H7 (cell line): ENCODE measurements at places on chromosomes 3 and 15. TPM values are rescaled to one million over a fixed set of nuclear protein-coding genes. Genes with fewer than 3 reads are reported as not detected.

DNA sequence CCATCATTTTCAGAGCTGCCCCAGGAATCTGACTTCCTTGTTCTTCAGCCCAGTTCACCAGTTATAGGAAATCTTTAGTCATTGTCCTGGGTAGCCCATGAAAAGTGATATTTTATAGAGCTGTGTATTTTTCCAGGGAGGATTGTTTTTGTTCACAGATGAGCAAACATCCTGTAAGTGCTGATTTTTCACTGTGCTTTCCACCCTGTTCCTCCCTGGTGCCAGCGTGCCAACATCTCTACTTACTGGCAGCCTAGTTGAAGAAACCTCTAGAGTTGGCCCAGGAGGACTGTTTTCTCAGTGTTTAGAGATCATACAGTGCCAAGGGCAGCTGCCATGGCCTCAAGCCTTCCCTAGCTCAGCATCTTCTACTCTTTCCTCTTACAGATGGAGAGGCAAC is 41.3 kb downstream of the ST6GAL1 start:
- DNase-seq = no peak

DNA sequence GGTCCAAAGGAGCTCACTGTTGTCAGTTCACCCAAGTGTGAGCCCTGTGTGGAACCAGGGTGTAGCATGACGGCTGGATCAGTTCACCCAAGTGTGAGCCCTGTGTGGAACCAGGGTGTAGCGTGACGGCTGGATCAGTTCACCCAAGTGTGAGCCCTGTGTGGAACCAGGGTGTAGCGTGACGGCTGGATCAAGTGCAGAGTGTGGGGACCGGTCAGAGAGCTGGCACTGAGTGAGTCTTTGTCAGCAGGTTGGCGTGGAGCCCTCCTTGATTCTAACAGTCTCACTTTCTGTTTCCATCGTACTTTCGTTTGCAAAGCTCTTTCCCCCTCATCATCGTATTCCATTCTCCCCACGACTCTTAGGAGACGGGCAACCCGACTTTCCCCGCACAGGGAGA is 57.9 kb upstream of the DLG1 start:
- DNase-seq = no peak

- no peak for DNase-seq
Observed at GRCh38 chr15:71654720-71655174, 155.6 kb upstream of the NR2E3 start.

DNA sequence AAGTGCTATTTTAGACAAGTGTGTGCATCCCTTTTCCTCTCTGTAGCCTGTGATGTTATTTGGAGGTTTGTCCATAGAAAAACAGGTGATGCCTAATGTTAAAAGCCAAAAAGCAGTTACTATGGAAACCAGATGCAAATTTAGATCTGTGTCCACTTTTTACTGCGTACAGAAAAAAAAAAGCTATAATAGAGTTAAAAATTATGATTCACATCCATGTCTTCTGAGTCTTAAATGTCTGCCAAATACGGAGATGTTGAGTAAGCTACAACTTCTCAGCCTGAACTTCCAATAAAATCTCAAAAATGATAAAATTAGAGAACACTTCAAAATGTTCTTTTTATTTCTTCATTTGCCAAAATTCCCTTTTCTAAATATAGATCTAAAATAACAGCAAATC is 74.2 kb upstream of the GAP43 start:
- no peak for DNase-seq

- no peak for DNase-seq
Observed at GRCh38 chr3:55094676-55095075, 166.8 kb upstream of the LRTM1 start.

DNA sequence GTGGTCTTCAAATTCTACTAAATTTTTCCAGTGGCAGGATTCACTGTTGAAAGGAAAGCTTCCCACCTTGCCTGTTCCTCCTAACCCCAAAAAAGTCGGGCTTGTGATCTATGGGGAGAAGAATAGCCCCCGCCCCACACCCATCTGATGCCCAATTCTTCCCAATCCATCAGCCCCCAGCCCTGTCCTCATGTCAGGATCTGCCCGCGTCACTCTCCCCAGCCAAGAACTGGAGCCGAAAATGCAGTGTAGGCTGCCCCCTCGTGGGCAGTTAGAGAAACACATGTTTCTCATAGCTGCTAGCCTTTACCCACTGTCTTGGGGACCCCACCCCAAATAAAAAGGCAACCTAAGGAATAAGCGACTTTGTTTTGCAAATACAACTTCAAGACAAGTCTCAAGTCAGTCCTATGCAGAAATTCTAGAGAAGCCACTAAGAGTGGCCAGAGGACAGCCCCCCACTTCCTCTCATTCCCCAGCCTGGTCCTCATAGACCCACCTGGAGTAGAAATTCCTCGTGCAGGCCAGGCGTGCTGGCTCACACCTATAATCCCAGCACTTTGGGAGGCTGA is 13.0 kb upstream of the CSK start:
- DNase-seq = peak; percentile 91

DNA sequence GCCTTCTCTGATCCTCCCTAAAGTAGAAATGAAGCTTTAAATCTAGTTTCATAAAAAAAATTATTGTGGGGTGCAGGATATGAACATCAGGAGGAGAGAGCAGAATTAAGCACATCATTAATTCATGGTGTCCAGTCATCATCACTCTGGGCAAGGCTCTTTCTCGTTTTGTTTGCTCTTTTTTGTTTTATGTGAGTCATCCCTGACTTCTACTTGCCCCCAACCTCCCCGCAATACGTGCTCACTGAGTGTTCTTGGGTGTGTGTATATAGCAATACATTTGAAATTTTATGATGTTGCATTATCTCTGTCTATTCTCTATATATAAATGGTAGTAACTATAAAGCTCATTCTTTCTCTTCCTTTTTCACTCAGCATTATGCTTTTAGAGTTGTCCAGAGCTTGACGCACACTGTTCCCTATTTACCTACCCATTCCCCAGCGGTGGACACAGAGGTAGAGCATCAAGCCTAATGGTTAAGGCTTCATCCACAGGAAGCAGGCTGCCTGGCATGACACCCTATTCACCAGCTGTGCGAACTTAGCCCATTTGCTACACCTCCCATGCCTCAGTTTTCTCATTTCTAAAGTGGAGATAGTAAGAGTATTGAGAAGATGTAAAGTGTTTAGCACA is 72.3 kb downstream of the CD200R1L start:
- DNase-seq = no peak

DNA sequence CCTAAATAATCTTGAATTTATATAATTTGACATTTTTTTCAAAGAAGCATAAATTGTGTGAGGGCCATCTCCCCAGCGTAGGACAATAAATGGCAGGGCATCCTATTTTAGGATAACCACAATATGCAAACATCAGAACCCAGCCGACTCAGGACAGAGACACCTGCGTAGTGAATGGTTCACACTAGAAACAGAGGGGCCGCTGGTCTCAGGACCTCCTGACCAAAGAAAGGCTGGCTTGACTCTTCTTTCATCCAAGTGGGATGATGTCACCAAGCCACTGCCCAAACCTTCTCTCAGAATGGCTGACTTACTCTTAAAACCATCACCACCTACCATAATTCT is 162.1 kb downstream of the FOXP1 start:
- DNase-seq = no peak

- DNase-seq = no peak
Observed at GRCh38 chr3:153113541-153113940, 48.5 kb upstream of the RAP2B start.

- peak; percentile 82 for DNase-seq
Observed at GRCh38 chr3:169966951-169967915, 626 bp downstream of the SEC62 start.

- DNase-seq = no peak
Observed at GRCh38 chr15:73755481-73755880, 2.3 kb upstream of the INSYN1 start.

DNA sequence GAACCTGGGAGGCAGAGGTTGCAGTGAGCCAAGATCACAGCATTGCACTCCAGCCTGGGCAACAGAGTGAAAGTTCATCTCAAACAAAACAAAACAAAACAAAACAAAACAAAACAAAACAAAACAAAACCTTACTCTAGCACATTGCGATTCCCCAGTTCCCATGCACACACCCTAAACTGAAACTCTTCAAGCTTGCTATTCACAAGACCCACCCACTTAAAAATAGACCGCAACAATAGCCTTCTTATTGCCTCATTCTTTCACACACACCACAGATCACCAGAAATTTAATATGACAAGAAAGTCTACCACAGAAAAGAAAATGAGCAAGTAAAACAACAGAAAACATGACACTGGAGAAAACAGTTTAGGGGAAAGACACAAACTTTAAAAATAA is 598.4 kb downstream of the FHIT start:
- DNase-seq = no peak

DNA sequence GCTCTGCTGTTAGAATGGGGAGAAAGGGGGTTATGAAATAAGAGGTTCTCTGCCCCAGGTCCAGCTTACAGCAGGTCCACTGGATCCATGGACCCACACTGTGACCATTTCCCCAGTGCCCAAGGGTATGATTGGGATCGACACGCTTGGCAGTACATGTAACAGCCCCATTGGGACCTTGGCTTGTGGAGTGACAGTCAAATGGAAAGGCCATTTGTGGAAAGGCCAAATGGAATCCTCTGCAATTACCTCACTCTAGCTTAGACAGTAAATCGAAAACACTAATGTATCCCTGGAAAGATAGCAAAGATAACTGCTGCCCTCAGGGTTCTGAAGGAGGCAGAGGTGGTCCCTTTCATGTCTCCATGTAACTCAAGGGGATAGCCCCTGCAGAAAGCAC is 109.1 kb downstream of the MINAR1 start:
- no peak for DNase-seq

DNA sequence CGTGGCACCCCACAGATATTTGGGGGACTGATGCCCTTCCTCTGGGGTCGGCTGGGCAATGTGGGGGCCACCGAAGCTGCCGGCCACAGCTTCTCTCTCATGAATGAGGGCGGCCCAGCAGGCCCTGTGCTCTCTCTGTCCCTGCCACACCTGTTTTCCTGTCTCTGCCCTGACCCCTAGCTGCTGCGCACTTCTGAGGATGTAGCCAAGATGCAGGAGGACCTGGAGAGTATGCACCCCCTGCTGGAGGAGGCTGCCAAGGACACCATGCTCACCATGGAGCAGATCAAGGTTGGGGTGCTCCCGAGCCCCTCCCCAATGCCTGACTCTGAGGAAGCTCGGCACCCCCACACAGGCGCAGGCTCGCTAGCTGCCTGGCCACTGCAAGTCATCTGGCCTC is 59.7 kb downstream of the SEMA3G start:
- peak; percentile 97 for DNase-seq

GRCh38 chr3:41097896-41098496 is 101.3 kb upstream of the CTNNB1 start:
- no peak for DNase-seq

- no peak for DNase-seq
Observed at GRCh38 chr3:136675150-136675858, 76.9 kb downstream of the STAG1 start.

- no peak for DNase-seq
Observed at GRCh38 chr3:39637807-39638206, 170.3 kb downstream of the MOBP start.

DNA sequence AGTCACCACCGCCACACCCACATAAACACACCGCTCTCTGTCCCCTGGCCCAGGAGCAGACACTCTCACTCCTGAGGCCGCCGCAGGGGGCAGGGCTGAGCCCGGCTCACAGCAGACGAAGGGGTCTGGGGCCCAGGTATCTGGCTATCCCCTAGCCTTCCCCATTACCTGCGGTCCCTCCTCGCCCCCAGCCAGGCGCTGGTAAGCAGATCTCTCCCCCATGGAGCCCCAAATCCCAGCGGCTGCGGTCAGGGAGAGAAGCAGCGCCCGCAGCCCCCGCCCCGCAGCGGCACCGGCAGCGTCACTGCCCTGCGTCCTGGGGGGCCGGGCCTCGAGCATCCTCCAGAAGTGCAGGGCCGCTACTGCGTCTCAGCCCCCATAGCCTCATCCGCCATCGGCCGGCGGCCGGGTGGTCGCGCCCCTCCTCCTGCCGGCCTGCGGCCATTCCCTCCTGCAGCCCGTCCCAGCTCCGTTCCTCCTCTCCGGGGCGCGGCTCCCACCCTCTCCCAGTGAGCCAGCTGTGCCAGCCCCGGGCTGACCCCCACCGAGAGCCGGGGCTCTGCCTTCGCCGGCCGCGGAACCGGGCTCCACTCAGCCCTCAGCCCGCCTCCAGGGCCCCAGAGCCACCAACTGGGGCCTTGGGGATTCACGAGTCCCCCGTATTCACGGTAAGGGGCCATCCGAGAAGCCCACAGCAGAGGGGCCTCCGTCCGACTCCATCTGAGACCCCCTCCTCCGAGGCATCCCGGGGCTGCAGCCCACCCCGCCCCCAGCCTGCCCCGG is 13.1 kb downstream of the TNK2 start:
- DNase-seq = peak; percentile 89

EPHB1 gene
- 0.48 and 3.3 TPM in 2 replicates for total RNA-seq

THRB gene
- total RNA-seq = 1.0 and 5.0 TPM in 2 replicates

VEPH1 gene
- 0.67 and 3.3 TPM in 2 replicates for total RNA-seq

KBTBD8 gene
- total RNA-seq = 6.7 and 11.8 TPM in 2 replicates

IQCB1 gene
- 26.4 and 44.6 TPM in 2 replicates for total RNA-seq

LOXL1 gene
- total RNA-seq = 11.8 and 18.4 TPM in 2 replicates

CIDEC gene
- total RNA-seq = not detected in 2 replicates

POPDC2 gene
- 0.59 TPM in 1 of 2 replicates, not detected in the other for total RNA-seq

ZPLD1 gene
- not detected in 2 replicates for total RNA-seq

SPRED1 gene
- total RNA-seq = 27.5 and 33.0 TPM in 2 replicates
